ENCODE measurements at places on chromosomes 5 and 9.

DNA sequence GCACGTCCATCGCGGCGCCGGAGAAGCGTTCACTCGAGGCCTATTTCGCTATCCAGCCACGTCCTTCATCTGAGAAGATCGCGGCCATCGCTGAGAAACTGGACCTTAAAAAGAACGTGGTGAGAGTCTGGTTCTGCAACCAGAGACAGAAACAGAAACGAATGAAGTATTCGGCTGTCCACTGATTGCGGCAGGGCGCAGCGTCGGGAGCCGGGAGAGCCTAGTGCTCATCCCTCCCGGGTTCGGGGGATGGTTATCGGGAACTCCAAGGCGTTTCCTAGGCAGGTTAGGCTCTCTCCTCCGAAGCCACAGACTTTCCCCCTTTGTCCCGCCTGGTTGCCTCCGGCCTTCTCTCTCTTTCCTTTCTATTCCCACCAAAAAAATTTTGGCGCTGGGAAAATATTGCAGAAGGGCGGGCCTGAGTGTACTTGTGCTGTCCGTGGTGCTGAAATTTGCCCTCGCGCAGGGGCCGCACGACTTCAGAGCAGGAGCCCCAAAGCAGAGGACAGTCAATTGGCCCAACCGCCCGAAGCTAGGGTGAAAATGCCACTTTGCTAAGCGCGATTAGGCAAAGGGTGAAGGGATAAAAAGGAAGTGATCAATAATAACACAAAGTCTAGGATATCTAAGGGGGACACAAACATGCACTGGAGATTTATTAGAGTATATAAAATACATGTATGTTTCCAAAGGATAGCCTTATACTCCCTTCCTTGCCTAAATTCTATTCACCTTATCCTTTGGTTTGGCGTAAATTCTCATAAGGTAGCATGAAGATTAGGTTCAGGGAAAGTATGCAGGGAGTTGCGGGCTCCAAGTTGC lies 1.8 kb downstream of the POU4F3 start:
- DNase-seq, result peak; percentile 43

- DNase-seq, result no peak
Observed at GRCh38 chr9:16992138-16992537, 121.7 kb upstream of the BNC2 start.

- DNase-seq, result peak; percentile 32
Observed at GRCh38 chr5:154967421-154968024, 26.6 kb downstream of the MRPL22 start.

- DNase-seq, result no peak
Observed at GRCh38 chr5:158301186-158301585, 442.2 kb upstream of the CLINT1 start.

- no peak for DNase-seq
Observed at GRCh38 chr9:116479056-116479544, 208.0 kb upstream of the TRIM32 start.

GRCh38 chr9:98067184-98067583 lies 10.7 kb downstream of the NANS start:
- DNase-seq, result no peak

DNA sequence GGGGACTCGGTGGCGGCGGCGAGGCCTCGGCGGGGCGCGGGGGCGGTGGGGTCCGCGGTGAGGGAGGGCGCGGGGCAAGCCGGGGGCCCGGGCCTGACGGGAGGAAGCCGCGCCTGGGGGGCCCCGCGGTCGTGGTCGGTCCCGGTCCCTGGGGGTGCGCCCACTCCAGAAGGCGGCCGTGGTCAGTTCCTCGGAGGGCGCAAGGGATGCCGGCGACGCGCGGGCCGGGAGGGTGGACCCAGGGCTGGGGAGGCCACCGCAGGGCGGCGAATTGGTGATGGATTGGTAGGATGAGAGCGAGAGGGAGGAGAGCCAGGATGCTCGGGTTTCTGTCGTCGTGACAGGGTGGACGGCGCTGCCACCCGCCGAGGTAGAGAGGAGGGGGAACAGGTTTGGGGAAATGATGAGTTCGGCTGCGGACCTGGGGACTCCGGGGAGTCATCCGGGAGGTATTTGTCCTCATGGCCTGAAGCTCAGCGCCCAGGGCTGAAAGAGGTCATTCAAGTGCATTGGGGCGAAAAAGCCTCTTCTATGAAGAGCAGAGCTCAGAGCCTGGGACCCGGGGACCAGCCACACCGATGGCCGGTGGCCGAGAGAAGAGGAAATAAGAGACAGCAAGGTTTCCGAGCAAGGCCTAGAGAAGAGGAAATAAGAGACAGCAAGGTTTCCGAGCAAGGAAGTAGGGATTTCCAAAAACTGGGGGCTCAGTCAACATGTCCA lies 557 bp downstream of the GNG10 start:
- DNase-seq, result peak; percentile 11

DNA sequence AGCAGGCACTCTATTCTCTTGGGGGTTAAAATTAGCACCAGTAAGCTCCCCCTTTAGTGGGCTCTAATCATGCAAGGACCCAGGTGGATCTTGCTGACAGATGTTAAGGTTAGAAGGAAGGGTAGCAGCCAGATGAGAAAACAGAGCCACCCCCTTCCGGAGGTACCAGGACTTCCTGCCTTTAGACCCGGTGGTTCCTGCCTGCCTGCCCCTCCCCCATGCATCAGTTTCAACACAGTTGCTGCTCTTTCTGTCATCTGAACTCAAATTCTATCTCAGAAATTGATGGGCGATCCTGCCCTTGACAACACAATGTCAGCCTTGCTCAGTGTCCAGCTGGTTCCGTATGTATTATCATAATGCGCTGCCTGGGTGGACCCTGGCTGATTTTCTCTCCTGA lies 287.3 kb downstream of the EBF1 start:
- DNase-seq, result no peak

DNA sequence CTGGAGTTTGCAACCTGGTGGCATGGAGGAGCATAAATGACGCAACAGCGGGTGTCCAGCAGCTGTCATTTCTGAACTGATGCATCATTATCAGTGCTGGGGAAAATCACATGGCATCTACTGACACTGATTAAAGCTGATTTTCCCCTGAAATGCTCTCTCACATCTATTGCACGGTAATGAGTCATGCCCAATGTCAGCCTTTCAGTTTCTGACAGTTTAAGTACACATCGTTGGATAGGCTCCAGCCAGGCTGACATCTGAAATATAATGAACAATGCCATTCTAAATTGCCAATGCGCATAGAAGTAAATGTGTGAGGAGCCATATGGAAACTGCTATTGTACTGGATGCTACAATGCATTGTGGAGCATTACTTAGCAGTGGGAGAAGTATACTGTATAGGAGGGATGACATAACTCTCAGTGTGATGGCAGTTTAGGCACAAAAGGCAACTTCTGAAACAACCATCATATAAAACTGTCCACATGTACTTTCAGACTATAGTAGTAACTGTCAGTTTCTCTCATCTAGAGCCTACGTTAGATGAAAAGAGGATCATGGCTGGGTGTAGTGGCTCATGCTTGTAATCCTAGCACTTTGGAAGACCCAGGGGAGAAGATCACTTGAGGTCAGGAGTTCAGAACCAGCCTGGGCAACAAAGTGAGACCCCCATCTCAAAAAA lies 389.3 kb upstream of the DMAC1 start:
- DNase-seq, result peak; percentile 1

DNA sequence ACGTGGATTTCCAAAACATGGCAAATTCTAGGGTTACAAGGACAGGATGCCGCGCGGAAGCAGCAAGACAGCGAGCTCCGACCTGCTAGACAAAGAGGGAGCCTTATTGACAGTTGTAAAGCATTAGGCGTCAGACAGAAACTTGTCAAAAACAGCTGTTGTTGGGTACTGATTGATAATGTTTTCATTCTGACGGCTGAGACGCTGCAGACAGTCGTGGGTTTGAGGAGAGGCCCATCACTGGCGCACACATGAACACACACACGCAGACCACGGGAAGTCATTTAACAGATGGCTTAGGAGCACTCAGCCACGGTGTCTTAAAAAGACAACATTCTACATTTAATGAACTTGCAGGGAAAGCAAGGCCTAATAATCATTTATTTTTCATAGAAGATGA lies 324.0 kb downstream of the NDUFS4 start:
- no peak for DNase-seq

- no peak for DNase-seq
Observed at GRCh38 chr9:114720086-114720676, 38.2 kb upstream of the TEX48 start.

DNA sequence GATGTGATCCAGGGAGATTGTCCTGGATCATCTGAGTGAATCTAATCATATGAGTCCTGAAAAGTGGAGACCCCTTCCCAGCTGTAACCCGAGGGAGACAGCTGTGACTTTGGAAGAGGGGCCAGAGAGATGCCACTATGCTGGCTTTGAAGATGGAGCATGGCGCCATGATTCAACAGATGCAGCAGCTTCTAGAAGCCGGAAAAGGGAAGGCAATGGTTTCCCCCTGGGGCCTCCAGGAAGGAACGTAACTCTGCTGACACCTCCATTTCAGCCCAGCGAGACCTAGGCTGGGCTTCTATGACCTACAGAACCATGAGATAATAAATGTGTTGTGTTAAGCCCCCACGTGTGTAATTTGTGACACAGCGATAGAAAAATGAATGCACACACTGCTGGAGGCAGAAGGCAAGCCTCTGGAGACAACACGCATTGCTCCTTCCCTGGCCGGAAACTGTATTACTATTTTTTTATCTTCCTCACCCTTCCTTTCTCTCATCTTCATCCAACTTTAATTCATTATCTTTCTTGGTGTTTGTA lies 16.6 kb upstream of the SARDH start:
- DNase-seq, result no peak

GRCh38 chr9:125906144-125906543 lies 159.0 kb downstream of the PBX3 start:
- DNase-seq, result no peak

- no peak for DNase-seq
Observed at GRCh38 chr5:99807346-99807745, 727.8 kb upstream of the FAM174A start.

DNA sequence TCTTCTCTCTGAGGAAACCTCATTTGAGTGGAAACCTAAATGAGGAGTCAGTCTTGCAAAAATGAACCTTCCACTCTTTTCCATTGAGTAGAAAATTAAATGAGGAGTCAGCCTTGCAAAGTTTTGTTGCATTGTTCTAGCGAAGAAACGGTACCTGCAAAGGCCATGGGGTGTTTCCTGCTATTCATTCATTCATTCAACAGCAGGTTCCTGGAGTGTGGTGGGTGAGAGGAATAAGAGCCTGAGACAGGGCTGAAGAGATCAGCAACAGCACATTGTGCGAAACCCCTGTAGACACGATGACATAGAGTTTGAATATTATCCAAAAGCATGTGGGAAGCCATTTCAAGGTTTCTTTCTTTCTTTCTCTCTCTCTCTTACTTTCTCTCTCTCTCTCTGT lies 14.6 kb upstream of the SETX start:
- no peak for DNase-seq

Measured in SK-MEL-5 (cell line).